Stimulated activated CD4-positive, alpha-beta T cell treated with anti-CD3 and anti-CD28 coated beads, Interleukin-2, amount 100 ng/mL, for 48 hours (primary cell): ENCODE measurements at places on chromosomes 7 and 10.
A peak's percentile ranks its signal among the peaks of the same experiment; 100 is the strongest.

GRCh38 chr10:119315128-119316001, 108.0 kb downstream of the GRK5 start:
- peak; percentile 55 for DNase-seq

DNA sequence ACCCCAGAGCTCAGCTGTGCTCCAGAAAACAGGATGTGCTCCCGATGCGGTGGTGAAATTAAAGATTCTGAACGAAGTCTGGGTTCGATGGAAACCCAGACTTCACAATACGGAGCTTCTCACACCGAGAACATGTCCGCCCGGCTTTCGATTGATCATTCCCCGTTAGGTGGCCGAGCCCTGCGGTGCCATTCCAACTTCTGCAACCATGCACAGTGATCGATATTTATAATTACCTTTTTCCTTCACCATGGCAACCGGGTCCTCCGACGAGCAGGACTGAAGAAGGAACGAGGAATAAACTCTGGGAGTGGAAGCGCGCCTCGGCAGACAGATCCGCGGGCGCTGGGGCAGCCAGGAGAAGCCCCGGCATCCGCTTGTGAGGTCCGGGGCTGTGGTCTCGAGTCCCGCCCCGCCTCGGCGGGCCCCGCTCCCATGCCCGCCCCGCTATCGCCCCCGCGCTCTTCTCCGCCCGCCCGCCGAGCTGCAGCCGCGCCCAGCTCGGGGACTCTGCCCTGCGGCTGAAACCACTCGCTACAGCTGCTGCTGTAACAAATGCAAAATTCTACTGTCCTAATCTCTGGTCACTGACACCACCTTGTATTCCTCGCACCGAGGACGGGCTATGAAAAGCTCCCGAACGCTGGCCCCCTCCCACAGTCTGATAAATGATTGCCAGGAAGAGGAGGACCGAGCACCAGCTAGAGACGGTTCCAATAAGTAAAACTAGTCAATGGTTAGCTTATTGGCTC, 26.2 kb downstream of the ABLIM1 start:
- peak; percentile 8 for DNase-seq

DNA sequence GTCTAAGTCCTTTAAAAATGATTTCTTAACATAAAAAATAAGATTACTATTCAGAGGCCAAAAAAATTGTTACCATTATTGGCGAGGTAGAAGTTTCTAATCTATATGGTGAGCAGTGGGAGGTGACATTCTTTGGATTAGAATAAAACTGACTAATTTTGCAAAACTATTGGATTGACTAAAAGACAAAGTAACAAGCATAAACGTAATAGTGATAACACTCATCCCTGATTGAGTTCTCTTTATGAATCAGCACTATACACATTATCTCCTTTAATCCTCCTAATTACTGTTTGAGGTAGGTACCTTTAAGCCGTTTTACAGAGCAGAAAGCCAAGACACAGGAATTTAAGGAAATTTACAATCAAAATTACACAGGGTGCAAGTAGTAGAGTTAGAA, 139.2 kb upstream of the NRP1 start:
- DNase-seq = no peak

DNA sequence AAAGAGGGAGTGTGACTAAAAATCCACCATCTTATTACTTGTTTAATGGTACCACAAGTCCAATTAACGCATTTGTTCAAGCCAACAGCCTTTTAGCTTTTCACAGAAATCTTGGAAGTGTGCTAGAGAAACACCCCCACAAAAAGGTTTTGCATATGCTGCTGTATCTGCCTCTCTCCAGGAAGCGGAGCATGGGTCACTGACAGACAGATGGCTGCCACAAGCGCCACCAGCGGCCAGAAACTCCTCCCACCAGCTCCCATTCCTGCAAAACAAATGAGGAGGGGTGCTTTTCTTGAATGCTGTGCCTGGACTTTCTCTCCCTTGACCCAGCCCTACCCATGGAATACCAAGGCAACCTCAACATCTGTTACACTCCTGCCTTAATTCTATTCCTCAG, 176.3 kb upstream of the LRGUK start:
- no peak for DNase-seq

GRCh38 chr10:127151981-127152699, 44.3 kb downstream of the INSYN2A start:
- DNase-seq = no peak

DNA sequence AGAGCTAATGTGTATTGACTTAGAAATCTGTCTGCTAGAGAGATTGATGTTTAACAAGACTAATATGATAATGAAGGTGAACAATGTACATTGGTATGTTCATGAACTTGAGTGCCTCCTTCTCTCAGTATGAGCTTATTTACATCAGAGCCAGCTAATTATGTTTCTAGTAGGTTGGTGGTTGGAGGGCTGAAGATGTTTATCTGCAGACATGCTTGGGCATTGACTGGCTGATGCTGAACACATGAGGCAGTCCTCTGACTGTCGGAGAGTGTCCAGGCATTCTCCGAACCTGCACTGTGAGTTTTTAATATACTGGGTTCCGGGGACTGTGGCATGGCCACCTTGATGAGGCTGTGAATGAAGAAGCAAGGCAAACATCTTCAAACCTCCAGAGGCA, 47.5 kb downstream of the BMPER start:
- no peak for DNase-seq

GRCh38 chr7:37510043-37510634, 61.5 kb upstream of the ELMO1 start:
- DNase-seq = peak; percentile 16

DNA sequence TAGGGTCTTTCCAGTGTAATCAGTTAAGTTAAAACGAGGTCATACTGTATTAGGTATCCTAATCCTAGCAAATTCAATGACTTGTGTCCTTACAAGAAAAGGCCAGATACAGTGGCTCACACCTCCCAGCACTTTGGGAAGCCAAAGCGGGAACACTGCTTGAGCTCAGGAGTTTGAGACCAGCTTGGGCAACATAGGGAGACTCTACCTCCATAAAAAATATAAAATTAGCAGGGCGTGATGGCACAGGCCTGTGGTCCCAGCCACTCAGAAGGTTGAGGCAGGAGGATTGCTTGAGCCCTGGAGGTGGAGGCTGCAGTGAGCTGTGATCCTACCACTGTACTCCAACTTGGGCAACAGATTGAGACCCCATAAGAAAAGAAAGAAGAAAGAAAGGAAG, 61.1 kb downstream of the CXCL12 start:
- no peak for DNase-seq

- no peak for DNase-seq
Measured at GRCh38 chr7:15330943-15331342, 230.9 kb downstream of the AGMO start.

DNA sequence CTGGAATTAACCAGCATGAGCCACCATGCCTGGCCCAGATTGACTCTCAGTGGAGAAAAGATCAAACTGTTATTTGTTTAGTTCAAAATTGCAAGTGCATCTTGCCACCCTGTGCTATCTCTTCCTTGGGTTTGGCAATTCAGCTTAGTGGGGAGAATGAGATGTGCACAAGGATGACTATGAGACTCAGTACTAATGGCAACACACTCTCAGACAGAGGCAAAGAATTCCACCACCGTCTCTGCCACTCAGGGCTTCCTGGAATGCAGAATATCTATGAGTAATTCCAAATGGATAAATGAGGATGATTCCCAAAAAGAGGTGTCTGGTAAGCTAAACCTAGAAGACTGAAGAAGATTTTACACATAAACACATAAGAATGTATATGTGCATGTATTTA, 525.8 kb downstream of the NRG3 start:
- DNase-seq = no peak

DNA sequence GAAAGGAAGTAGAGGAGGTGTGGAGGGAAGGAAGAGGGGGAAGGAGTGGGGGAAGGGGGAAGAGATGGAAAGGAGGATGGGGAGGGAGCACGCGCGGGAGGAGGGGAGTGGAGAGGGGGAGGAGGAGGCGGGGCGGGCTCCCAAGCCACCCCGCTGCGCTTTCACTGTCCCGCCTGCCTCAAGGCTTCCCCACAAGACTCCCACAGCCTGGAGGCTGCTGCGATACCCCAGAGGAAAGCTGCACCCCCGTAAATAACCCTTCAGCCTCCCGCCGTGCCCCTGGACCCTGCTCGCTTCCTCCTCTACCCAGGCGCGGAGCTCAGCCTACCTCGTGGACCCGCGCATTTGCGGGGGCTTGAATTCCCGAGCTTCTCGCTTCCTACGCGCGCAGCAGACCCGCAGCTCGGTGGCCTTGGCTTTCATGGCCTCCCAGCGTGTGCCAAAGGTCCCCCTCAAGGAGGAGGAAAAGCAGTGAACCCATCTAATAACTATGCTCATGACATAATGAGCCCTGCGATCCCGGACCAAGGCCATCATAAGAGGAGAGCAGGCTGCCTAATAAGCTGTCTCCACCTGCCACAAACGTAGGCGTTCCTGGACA, at the start of gene C10orf67:
TSS of gene C10orf67 (minus strand) at position 557 of the 601 bp plus-strand sequence. CDS start at position 534, 23 bp downstream.
- no peak for DNase-seq
